ENCODE measurements at places on chromosomes 3 and 15. TPM values are rescaled to one million over a fixed set of nuclear protein-coding genes. Genes with fewer than 3 reads are reported as not detected.

- peak; percentile 4 for DNase-seq
Measured at GRCh38 chr3:60207905-60208304, 1043.3 kb downstream of the FHIT start.

DNA sequence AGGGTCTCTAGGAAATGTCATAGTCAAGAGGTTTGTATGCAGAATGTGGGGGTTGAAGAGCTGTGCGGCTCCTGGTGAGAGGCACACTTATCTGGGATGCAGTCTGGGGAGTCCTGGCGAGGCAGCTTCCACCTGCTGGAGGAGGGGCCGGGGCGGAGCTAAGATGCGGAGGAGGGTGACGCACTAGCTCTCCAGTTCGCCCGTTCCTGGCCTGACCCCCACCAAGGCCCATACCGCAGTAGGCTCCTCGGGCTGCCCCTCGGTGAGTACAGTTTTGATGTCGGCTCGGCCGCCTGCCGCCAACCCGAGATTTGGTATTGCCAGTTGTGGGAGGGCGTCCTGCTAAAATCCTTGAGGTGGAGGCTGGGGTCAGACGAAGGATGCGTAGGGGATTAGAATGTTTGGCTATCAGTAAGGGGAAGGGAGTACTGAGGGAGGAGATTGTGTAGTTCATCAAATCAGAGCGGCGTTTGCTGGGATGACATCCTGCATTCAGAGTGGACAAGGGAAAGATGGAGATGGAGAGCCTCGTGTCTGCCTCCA is at the start of gene SCG5:
Gene SCG5, plus strand, starts transcription at position 194 of the 543 bp plus-strand sequence. CDS start 1,883 bp downstream, outside the sequence.
- no peak for DNase-seq

Gene TM6SF1
- not detected for total RNA-seq

DNA sequence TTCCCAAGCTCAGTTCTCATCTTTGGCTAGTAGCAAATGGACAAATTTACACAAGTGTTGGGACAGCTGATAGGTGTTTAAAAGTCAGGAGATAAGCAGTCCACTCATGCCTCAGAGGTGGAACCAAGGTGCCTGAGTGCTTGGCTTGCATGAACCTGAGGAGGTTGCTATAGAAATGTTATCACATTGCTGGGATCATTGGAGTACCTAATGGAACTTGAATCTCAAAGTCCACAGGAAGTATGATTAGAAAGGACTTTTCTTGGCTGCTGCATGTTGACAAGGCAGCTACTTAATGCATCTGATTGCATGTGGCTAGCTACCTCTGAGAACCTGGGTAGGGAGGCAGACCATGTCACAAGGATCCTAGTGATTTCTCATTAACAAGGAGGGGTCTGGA is 39.5 kb upstream of the C3orf80 start:
- no peak for DNase-seq

DNA sequence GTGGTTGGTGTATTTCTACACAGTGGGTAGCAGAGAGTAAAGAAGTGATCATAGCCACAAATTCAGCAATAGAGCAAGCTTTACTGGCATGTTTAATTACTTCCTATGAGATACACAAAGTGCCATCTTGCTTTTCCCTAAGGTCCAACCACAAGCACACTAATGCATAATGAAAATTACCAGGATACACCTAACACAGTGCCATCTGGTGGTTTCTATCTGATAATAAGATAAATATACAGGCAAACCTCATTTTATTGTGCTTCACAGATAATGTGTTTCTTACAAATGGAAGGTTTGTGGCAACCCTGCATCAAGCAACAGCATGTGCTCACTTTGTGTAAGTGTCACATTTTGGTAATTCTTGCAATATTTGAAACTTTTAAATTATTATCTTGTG is 223.0 kb downstream of the NSUN3 start:
- DNase-seq, result peak; percentile 59

DNA sequence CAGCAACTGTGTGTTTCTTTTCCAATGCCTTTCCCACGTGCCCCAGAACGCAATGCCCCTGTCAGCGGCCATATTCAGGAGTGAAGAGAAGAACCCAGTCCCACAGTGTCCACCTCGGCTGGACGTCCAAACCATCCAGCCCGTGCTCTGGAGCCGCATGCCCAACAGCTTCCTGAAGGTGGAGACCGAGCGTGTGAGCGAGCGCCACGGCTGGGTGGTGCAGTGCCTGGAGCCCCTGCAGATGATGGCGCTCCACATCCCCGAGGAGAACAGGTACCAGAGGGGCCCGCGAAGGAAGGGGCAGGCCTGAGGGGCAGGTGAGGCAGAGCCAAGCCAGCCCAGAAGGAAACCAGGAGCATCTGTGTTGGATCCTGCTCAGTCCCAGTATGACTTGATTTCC is 308.1 kb upstream of the CHRM5 start:
- no peak for DNase-seq

- no peak for DNase-seq
Measured at GRCh38 chr15:73352082-73352481, 16.7 kb downstream of the HCN4 start.

DNA sequence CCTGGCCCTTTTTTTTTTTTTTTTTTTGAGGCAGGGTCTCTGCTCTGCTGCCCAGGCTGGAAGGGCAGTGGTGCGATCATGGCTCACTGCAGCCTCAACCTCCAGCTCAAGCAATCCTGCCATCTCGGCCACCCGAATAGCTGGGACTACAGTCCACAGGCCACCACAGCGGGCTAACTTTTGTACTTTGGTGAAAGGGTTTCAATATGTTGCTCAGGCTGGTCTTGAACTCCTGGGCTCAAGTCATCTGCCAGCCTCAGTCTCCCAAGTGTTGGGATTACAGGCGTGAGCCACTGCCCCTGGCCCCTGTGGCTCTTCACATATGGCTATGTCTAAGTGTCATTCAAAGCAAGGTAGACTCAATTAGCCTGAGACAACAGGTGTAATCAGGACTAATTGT is 8.8 kb upstream of the DPPA2 start:
- DNase-seq, result no peak

DNA sequence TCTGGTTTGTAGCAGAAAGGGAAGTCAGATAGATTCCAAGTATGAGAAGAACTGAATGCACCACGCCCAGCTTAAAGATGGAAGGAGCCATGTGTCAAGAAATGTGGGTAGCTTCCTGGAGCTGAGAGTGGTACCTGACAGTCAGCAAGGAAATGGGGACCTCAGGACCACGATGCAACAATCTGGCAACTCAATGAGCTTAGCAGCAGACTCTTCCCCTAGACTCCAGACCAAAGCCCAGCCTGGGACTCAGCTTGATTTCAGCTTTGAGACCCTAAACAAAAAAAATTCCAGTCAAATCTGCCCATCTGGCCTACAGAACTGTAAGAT is 24.4 kb downstream of the MIX23 start:
- no peak for DNase-seq

DNA sequence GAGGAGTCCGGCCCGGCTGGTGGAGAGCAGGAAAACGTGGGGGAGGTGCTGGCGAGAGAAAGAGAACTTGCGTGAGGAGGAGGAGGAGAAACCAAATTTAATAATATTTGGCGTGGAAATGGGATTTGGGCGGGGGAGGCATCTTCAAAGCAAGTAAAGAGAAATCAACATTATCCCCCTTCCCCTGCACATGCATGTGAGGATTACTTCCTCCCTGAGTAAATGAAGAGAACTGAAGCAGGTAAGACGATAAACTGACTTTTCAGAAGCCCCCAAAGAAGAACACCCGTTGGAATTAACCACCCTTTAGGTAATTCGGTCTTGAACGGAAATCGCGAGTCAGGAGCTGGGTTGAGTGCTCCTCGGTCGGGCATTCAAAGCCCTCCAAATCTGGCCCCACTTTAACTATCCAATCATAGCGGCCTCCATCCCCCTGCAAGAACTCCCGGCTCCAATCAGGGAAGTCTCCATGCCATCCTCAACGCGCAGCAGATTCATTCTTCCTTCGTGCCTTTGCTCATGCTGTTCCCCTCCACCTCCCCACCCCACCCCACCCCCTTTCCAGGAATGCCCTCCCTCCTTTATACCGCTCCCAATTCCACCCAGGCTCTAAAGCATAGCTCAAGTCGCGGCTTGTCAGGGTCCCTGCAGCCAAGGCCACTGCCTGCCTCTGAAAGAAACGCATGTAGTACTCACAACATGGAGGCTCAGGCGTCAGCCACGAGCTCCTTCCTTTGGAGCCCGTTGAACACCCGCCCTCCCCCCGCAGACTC is 545 bp upstream of the RFX7 start:
- DNase-seq, result peak; percentile 65

Measured in renal cortical epithelial cell (primary cell).